CD4-positive, alpha-beta T cell (primary cell): ENCODE measurements at places on chromosomes 3 and 15. TPM values are rescaled to one million over a fixed set of nuclear protein-coding genes. Genes with fewer than 3 reads are reported as not detected.
A peak's percentile ranks its signal among the peaks of the same experiment; 100 is the strongest.

MYLK gene
- not detected for total RNA-seq

DNA sequence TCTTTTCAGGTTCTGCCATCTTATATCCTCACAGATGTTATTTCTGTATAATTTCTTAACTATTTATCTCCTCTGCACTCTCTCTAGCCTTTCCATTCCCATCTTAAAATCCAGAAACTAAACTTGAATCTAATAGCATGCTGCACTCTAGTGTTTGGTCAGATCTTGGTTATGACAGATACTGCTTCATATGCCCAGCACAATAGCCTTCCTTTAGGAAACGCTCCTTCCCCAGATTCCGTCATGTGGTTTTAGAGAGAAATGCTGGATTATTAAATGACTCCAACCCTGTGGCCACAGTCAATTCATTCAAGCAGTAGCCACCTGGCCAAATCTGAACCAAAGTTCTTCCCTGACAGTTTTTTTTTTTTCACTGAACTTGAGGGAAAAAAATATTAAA lies 19.4 kb downstream of the RASGRP1 start:
- no peak for DNase-seq
- H3K4me1 ChIP-seq: peaks cover 56% of the 10 kb centered on the region
- H3K27me3 ChIP-seq: no peaks in the 10 kb centered on the region
- no peak overlapping the region for H3K4me3 ChIP-seq
- peaks cover 51% of the 10 kb centered on the region for H3K36me3 ChIP-seq
- H3K27ac ChIP-seq: no peak overlapping the region

GRCh38 chr3:63642488-63642887 lies 10.0 kb upstream of the SNTN start:
- H3K4me3 ChIP-seq: no peak overlapping the region
- DNase-seq: no peak
- H3K4me1 ChIP-seq: no peaks in the 10 kb centered on the region
- no peak overlapping the region for H3K27ac ChIP-seq
- no peaks in the 10 kb centered on the region for H3K27me3 ChIP-seq

DNA sequence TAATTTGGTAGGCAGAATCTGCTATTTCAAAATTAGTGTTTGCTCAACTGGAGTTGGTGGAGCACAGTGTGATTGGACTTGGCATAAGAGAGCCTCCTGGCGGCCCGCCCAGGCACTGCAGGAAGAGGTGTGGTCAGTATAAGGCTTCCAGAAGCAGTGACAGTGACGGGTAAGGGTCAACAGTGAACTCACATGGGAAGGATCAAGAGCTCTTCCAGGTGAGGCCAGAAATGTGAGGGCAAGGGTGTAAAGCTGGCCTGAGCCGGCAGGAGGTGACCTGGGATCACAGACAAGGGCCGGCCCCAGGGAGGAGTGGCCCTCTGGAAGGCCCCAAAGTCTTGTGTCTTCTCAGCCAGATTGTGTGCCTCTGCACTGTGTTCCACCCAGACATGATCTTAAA lies 93.2 kb upstream of the RNF7 start:
- peaks cover 3% of the 10 kb centered on the region for H3K4me1 ChIP-seq
- H3K36me3 ChIP-seq: no peaks in the 10 kb centered on the region
- H3K27ac ChIP-seq: no peak overlapping the region
- no peak overlapping the region for H3K4me3 ChIP-seq

DNA sequence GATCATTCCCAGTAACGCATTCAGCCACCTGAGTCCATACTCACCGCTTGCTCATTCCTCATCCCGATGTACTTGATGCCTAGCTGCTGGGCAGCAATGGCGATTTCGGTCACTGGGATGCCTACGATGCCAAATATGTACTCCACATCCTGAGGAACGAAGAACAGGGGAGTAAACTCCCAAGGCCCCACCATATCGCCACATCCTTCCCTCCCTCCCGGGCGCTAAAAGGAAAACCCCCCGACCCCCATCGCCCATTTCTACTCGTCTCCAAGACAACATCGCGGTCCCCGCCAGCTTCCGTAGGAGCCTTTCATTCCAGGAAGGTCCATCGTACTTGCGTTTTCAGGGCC lies 347 bp downstream of the HACL1 start:
- H3K27ac ChIP-seq: peak overlapping the region; percentile 81
- peaks cover 35% of the 10 kb centered on the region for H3K36me3 ChIP-seq
- no peak for DNase-seq
- H3K4me1 ChIP-seq: peaks cover 28% of the 10 kb centered on the region
- H3K27me3 ChIP-seq: no peaks in the 10 kb centered on the region
- peak overlapping the region; percentile 83 for H3K4me3 ChIP-seq

CTDSPL2 gene
- 113 TPM for total RNA-seq

- no peak overlapping the region for H3K27ac ChIP-seq
- peaks cover 2% of the 10 kb centered on the region for H3K27me3 ChIP-seq
- no peaks in the 10 kb centered on the region for H3K36me3 ChIP-seq
- H3K4me3 ChIP-seq: no peak overlapping the region
- peak; percentile 2 for DNase-seq
These were observed 90.2 kb downstream of the ANP32A start for GRCh38 chr15:68730471-68730919.
